ENCODE measurements at places on chromosomes 1 and 21. TPM values are rescaled to one million over a fixed set of nuclear protein-coding genes. Genes with fewer than 3 reads are reported as not detected.
A peak's percentile ranks its signal among the peaks of the same experiment; 100 is the strongest.

DNA sequence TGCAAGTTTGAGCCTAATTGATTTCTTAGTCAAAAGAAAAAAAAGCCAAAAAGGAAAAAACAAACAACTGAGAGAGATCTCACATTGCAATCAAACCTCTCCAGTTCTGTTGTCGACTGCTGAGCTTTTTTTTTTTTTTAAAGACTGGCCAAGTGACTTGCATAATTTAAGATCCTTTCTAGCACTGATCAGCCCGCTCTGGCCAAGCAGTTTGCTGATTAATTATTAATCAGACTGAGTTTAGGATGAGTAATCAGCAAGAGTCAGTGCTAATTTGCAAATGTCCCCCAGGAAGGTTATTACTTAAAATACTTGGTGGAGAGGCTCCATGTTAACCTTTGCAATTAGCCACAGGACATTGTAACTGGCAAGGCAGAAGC, 39.3 kb downstream of the HMGB4 start:
- H3K36me3 ChIP-seq, result no peaks in the 10 kb centered on the region
- H3K27me3 ChIP-seq, result no peaks in the 10 kb centered on the region
- no peak overlapping the region for H3K27ac ChIP-seq
- H3K4me1 ChIP-seq, result no peaks in the 10 kb centered on the region

DNA sequence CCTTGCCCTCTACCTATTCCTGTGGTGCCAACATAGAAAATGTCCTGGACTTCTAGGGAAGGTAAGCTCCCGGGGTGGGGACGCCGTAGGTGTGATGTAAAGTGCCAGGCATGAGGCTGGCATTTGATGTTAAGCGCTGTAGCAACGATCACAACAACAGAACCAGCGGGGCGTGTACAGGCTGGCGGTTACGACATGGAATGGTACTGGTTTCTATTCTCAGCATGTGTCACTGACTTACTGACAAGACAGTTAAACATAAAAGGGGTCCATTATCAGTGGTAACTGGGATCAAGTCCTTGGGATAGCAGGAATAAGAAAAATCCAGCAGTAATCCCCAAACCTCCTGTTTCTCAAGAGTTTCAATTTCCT, 58.9 kb downstream of the TGFBR3 start:
- H3K27ac ChIP-seq, result peak overlapping the region; percentile 87
- peak overlapping the region; percentile 60 for H3K4me3 ChIP-seq
- H3K4me1 ChIP-seq, result peaks cover 50% of the 10 kb centered on the region
- peaks cover 18% of the 10 kb centered on the region for H3K36me3 ChIP-seq
- DNase-seq, result peak; percentile 87
- no peaks in the 10 kb centered on the region for H3K27me3 ChIP-seq

DNA sequence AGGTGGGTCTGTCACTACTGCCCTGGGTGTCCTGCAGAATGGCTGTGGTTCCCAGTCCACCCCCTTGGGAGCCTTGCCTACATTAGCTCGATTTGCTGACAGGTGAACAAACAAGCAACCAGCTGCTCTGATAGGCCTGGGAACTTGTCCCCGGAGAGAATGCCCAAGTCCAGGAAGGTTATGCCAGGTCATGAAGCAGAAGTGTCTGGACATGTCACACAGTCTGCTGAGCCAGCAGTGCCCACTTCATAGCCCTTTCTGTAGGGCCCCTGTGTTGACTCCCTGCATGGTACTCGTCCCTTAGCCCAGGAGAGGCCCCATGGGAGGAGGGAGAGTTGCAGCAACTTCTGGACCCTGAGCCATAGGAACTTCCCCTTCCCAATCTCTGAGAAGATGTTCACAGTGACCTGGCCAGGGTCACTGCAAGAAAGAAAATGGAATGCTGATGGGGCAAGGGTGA, 31.0 kb downstream of the UCK2 start:
- H3K36me3 ChIP-seq, result peaks cover 4% of the 10 kb centered on the region
- H3K27me3 ChIP-seq, result no peaks in the 10 kb centered on the region
- peaks cover 76% of the 10 kb centered on the region for H3K4me1 ChIP-seq

DNA sequence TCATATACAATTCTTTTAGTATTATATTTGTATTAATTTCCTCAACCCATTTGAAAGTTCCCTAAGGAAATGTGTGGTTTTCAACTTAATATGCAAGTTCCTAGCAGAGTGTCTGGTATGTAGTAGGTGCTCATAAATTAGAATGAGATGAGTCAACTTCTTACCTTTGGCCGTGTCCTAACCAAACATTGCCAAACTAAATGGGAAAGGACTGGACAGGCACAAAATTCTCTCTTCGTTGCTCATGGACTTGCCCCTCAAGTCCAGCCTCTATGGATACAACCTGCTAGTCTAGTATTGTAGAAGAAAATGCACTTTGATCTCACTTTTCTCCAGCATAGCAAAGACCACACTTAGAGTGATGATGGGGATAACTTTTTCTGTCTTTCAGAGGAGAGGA, 11.6 kb upstream of the MRPS14 start:
- no peaks in the 10 kb centered on the region for H3K36me3 ChIP-seq
- no peak for DNase-seq
- H3K27me3 ChIP-seq, result peaks cover 78% of the 10 kb centered on the region
- no peak overlapping the region for H3K27ac ChIP-seq

GRCh38 chr1:78779831-78780230, 130.2 kb downstream of the IFI44 start:
- no peak for DNase-seq
- H3K27ac ChIP-seq, result no peak overlapping the region
- no peak overlapping the region for H3K4me3 ChIP-seq
- H3K36me3 ChIP-seq, result no peaks in the 10 kb centered on the region

DNA sequence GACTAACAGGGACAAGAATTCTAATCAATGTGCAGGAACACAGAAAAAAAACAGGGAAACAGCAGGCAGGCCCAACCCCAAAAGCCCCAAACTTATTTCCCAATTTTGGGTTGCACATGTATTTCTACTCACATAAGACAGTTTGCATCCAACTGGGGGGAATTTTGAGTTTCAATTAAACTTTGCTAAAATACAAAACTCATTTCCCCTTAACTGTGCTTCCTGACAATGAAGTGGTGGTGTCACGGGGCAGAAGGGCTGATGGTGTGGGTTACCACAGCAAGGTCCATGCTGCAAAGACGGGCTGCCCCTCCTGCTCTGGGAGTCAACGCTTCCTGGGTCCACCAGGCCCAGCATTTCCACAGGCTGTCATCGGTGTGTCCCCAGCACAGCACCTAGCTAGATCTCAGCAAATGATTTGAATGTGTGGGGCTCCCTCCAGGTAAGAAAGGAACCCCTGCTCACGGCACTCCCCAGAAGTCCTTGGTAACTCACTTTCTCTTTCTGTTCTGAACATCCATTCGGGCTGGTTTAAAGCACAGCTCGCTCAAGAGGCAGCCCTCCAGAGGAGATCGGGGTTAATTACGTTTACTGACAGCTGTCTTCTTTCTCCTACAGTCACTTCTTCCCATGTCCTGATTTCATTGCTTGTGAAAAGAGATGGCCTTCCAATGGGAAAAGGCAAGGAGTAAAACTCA, 27.4 kb downstream of the HIVEP3 start:
- H3K36me3 ChIP-seq, result no peaks in the 10 kb centered on the region
- H3K4me3 ChIP-seq, result peak overlapping the region; percentile 71
- peak; percentile 46 for DNase-seq
- H3K4me1 ChIP-seq, result peaks cover 49% of the 10 kb centered on the region
- H3K27ac ChIP-seq, result peak overlapping the region; percentile 67

- no peak overlapping the region for H3K27ac ChIP-seq
- H3K4me3 ChIP-seq, result no peak overlapping the region
- no peaks in the 10 kb centered on the region for H3K36me3 ChIP-seq
- no peak for DNase-seq
- H3K27me3 ChIP-seq, result no peaks in the 10 kb centered on the region
Measured at GRCh38 chr1:189117072-189117770, 1360.4 kb downstream of the BRINP3 start.

- no peaks in the 10 kb centered on the region for H3K27me3 ChIP-seq
- H3K4me1 ChIP-seq, result peaks cover 20% of the 10 kb centered on the region
- DNase-seq, result no peak
- peaks cover 22% of the 10 kb centered on the region for H3K36me3 ChIP-seq
Measured at GRCh38 chr1:109762039-109762585, 1.6 kb downstream of the EPS8L3 start.

DNA sequence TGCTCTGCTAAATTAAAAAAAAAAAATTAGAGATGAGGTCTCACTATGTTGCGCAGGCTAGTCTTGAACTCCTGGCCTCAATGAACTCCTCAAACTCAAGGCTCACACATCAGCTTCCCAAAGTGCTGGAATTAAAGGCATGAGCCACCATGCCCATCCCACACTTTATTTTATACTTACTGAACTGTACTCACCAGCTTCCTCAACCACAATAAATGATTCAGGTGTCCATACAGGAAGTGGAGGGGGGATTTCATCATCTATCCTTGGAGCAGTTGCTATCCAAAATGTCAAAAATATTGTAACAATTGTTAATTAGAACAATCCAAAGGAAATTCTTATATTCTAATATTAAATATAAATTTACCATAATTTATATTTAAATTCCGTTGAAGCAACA, 22.4 kb upstream of the RSBN1 start:
- no peaks in the 10 kb centered on the region for H3K36me3 ChIP-seq
- no peaks in the 10 kb centered on the region for H3K27me3 ChIP-seq
- no peak overlapping the region for H3K27ac ChIP-seq
- no peak for DNase-seq
- no peaks in the 10 kb centered on the region for H3K4me1 ChIP-seq

GRCh38 chr1:214506972-214507431, 44.4 kb downstream of the PTPN14 start:
- peak overlapping the region; percentile 83 for H3K27ac ChIP-seq
- DNase-seq, result peak; percentile 93
- H3K27me3 ChIP-seq, result no peaks in the 10 kb centered on the region
- H3K4me1 ChIP-seq, result peaks cover 57% of the 10 kb centered on the region

- no peak overlapping the region for H3K27ac ChIP-seq
- H3K4me3 ChIP-seq, result no peak overlapping the region
- no peaks in the 10 kb centered on the region for H3K36me3 ChIP-seq
- H3K4me1 ChIP-seq, result no peaks in the 10 kb centered on the region
Measured at GRCh38 chr1:86375688-86376087, 20.4 kb downstream of the ODF2L start.

DNA sequence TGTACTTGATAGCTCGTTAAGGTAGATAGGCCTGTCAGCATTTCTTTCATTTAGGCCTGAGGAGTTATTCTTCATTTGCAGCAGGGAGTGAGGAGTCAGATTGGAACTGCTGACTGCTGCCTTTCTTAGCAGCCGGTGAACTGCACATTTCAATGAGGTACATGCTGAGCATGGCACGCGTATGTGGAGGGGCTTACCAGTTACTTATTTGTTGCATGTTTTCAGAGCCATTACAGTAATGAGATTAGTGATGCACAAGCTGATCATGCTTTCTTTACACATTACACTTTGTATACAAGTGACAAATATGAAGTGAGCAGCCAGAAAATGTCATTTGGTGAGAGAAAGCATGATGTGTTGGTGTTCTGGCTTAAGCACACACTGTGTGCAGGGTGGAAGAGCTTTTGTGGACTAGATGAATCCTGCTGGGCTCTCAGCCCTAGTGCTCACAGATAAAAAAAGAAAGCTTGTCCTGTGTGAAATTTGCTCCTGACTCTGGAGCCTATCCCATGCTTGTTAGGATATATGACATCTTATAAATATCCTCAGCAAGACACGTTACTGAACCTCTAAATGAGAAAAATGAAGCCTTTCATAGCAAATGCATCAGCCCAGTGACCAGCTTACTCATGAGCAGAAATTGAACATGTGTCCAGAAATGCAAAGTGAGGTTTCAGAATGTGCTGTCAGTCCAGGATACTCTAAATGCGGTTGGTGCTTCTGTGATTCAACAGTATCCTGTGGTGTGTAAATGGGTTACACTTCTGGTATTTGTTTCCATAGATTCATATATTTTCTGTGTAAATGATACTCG, 574.7 kb upstream of the ADGRL2 start:
- no peak overlapping the region for H3K27ac ChIP-seq
- no peak for DNase-seq
- no peaks in the 10 kb centered on the region for H3K27me3 ChIP-seq
- no peak overlapping the region for H3K4me3 ChIP-seq

GRCh38 chr1:10210841-10211804, 753 bp downstream of the KIF1B start:
- peaks cover 9% of the 10 kb centered on the region for H3K4me1 ChIP-seq
- peak overlapping the region; percentile 96 for H3K4me3 ChIP-seq
- DNase-seq, result peak; percentile 69
- peaks cover 22% of the 10 kb centered on the region for H3K36me3 ChIP-seq
- H3K27me3 ChIP-seq, result no peaks in the 10 kb centered on the region
- H3K27ac ChIP-seq, result peak overlapping the region; percentile 71

- no peak for DNase-seq
- H3K4me1 ChIP-seq, result peaks cover 14% of the 10 kb centered on the region
- no peak overlapping the region for H3K27ac ChIP-seq
- H3K36me3 ChIP-seq, result peaks cover 28% of the 10 kb centered on the region
Measured at GRCh38 chr1:16900751-16901150, 5.0 kb downstream of the RNU1-2 start.

- H3K27me3 ChIP-seq, result no peaks in the 10 kb centered on the region
- H3K27ac ChIP-seq, result peak overlapping the region; percentile 90
- peaks cover 6% of the 10 kb centered on the region for H3K36me3 ChIP-seq
- DNase-seq, result peak; percentile 49
- H3K4me3 ChIP-seq, result peak overlapping the region; percentile 52
Measured at GRCh38 chr1:164683235-164683634, 124.3 kb downstream of the PBX1 start.

GRCh38 chr1:243415663-243416408, 160.0 kb downstream of the SDCCAG8 start:
- DNase-seq, result no peak
- H3K27ac ChIP-seq, result no peak overlapping the region
- no peaks in the 10 kb centered on the region for H3K4me1 ChIP-seq

CELA3B gene
- total RNA-seq, result not detected

CRYBG2 gene
- 17.6 TPM for total RNA-seq

IVL gene
- 1.9 TPM for total RNA-seq

TAS1R1 gene
- total RNA-seq, result not detected

AGO1 gene
- 34.4 TPM for total RNA-seq

KHDRBS1 gene
- total RNA-seq, result 159 TPM

Data from Calu3 (cell line).